ENCODE measurements at places on chromosomes 11 and 22.
A peak's percentile ranks its signal among the peaks of the same experiment; 100 is the strongest.

DNA sequence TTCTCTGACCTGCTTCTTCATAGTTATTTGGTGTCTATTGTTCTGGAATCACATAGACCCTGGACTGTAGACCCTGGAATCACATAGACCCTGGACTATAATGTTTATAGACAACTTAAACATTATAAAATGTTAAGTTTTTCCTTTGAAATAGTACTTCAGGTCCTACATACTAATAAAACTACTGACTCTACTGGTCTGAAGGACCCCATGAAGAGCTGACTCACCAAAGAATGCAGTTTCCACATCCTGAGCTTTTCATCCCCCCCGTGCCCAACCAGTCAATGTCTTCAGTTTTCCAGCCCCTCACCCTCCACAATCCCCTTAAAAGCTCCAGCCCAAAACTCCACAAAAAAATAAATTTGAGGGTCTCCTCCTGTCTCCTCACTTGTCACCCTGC is 6.6 kb upstream of the PLEKHA7 start:
- no peak for DNase-seq

DNA sequence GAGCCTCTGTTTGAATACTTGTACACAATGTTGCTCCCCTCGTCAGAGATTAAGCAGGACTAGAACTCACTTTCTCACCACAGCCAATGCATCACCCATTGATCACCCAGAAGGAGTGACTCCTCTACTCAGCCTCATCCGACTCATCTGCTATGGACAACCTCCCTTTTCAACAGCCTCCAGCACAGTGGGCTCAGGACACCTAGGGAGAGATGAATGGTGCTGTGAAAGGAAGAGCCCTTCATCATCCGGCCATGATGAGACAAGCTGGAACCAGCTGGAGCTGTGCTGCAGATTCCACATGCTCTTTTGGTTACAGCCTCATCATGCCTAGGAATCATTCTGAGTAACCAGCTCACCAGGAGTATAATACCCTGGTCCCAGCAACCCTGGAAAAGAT is 15.5 kb downstream of the C11orf91 start:
- no peak for DNase-seq

DNA sequence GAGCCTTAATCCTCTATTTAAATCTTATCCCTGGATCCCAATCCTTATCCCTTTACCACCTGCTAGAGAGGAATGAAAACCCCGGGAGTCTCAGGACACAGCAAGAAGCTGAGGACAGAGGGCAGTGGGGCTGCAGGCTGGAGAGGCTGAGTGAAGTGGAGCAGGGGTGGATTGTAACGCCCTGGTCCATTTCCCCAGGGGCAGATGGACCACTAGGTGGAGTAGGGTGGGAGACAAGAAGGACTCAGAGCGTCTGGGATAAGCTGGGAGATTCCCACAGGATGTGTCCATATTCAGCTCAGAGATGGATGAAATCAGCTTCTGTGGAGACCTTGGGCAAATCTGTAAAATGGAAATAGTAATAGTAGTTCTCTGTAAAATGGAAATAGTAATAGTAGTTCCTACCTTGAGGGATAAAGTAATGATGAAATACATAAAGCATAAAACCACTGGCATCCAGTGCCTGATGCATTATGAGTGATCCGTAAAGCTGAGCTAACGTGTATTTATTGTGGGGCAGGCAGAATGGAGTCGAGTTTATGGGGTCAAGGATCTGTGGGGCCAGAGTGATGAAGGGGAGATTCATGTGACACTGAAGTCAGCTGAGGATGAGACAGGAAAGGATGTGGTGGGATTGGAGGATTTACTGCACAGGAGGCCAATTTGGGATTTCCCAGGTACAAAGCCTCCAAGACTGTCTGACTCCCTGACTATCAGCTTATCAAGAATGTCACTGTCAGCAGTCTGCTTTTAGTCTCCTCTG is 1.9 kb upstream of the ROBO4 start:
- DNase-seq: no peak

DNA sequence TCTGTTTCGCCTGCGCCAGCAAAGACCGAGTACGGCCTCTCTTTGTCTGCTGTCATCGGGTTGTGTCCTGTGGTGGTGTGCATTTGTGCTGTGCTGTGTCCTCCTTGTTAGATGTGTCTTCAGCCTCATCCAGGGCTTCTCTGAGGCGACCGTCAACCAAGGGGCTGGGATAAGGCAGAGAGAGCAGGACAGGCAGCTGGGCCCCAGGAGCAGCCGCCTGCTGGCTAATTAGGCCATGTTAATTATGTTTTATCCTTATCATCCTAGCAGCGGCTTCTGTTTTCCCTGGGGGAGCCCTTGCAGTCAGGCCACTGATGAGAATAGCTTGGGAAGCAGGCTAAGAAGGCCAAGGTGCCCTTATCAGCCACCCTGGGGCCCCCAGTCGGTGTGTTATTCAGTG is 40.7 kb upstream of the TTC12 start:
- no peak for DNase-seq

- DNase-seq: peak; percentile 68
These were observed 3.2 kb upstream of the EMID1 start for GRCh38 chr22:29202212-29203192.

DNA sequence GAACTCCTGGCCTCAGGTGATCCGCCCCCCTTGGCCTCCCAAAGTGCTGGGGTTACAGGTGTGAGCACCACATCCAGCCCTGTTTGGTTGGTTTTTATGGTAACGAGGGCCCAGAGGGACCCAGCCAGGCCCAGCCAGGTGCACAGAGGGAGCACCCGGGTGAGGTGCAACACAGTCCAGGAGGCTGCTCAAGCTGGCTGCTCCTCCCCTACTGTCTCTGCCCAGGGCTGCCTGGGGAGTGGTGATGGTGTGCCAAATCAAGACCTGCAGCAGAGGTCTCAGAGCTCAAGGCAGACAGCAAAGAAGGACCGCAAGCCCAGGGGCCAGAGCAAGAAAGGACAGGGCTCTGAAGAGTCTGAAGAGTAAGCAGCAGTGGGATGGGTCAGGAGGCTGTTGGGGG is 1.4 kb downstream of the TSGA10IP start:
- DNase-seq: no peak

GRCh38 chr11:130089674-130090073 is 20.0 kb downstream of the APLP2 start:
- no peak for DNase-seq

DNA sequence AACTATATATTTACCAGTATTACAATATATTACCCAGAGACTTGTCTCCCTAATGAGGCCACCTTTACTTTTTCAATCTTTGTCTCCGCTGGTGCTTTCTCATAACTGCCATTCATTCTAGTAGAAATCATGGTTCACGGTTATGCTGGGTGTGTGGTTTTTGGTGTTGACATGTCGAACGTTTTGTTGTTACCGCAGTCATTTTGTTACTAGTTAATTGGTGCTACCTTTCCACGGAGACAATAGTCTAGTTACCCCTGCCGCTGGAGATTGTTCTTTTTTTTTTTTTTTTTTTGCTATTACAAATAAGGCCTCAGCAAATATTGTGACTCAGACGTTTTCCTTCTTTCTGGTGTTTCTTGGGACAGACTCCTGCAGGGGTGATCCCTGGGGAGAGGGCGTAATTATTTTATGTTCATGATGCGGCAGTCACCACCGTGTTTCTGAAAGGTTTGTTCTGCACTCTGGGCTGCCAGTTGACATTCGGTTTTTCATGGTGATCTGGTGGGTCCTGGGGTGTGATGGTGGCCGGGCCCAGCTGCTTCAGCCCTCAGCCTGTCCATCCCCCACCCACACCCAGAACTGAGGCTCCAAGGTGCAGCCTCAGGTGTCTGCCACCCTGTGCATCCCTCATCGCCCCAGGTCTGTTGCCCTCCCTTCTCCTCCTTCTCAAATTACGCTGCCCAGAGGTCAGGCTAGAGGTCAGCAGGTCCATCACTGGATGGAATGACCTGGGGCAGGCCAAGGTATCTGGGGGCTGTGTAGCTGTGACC is 28.6 kb downstream of the LRP5 start:
- DNase-seq: no peak

- DNase-seq: no peak
These were observed 11.1 kb downstream of the DGCR2 start for GRCh38 chr22:19111140-19111539.

- DNase-seq: no peak
These were observed 9.0 kb downstream of the KCNQ1OT1 start for GRCh38 chr11:2690596-2691354.

- DNase-seq: no peak
These were observed 166.6 kb downstream of the BRD1 start for GRCh38 chr22:49660794-49661781.

DNA sequence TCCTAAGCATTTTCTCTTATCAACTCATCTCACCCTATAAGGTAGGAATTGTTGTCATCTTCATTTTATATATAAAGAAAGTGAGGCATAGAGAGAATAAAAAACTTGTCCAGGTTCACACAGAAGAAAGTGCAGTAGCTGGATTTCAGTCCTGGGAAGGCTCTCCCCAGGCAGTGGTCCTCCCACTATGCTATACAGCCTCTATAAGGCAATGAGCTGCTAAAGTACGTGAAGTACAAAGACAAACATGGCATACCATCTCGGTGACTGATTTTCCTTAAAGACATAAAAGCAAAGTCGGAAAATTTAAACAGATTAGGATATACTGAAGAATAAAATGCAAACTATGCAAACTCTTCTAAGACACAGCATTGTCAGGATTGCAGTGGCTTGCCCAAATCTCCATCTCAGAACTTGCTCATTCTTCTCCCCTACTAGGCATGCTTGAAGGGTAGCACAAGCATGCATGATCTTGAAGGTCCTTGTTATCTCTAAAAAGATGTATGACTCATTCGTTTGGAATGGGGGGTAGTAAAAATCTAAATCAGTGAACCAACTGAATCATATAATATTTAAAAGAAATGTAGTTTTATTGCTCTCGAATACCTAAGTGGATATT is 97.8 kb upstream of the CSNK2A3 start:
- no peak for DNase-seq

- DNase-seq: no peak
These were observed 3.5 kb downstream of the NR1H3 start for GRCh38 chr11:47261291-47261800.

- no peak for DNase-seq
These were observed 55.9 kb downstream of the ZC3H12C start for GRCh38 chr11:110148775-110149744.

GRCh38 chr22:20389288-20389687 is 4.7 kb upstream of the ZNF74 start:
- no peak for DNase-seq

GRCh38 chr11:73980001-73980961 is 2.4 kb downstream of the UCP2 start:
- DNase-seq: no peak

DNA sequence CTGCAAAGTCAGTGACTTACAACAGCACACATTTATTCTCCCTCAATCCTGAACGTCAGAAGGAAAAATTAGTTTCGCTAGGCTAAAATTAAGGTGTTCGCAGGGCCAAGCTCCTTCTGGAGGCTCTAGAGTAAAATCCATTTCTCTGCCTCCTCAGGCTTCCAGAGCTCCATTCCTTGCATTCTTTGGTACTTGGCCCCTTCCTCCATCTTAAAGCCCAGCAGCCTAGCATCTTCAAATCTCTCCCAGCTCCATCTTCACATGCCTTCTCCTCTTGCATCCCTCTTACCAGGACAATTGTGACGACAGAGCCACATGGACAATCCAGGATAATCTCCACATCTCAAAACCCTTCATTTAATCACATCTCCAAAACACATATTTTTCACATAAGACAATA is 165.0 kb downstream of the GRIA4 start:
- DNase-seq: no peak

GRCh38 chr11:7514099-7514591 is 346 bp downstream of the PPFIBP2 start:
- DNase-seq: no peak

- DNase-seq: no peak
These were observed 26.4 kb upstream of the OAF start for GRCh38 chr11:120184371-120184945.

GRCh38 chr22:45503816-45504372 is 1.2 kb downstream of the FBLN1 start:
- no peak for DNase-seq

DNA sequence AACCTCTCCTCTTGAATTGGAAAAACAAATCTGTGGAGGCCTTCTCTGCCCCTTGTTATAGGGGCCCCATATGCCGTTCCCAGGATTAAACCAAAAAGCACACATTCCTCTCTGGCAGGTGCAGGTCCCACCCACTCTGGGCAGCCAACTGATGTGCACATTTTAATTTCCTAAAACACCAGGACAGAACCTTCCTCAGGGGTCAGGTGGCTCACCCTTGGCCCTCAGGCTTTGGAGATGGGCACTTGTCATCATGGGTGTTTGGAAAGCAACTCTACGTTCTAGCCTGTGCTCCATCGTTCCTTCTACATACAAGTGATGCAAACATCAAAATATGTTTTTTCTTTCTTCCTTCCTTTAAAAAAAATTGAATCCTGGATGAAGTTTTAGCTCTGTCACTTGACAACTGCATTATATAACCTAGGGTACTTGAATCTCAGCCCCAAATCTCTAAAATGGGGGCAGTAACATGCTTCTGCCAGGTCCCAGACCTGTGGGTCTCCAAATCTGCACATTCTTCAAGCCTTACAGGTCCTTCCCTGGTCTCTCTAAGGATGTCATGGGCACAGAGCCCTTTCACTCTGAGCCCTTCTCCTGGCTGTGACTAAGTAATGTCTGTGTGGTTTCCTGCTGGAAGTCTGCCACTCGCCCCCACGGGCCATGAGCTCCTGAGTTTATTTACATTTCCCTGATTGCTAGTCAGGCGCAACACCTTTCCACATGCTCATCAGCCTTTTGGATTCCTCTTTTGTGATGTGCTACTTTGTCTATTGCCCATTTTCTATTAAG is 43.8 kb downstream of the KCNQ1OT1 start:
- no peak for DNase-seq

DNA sequence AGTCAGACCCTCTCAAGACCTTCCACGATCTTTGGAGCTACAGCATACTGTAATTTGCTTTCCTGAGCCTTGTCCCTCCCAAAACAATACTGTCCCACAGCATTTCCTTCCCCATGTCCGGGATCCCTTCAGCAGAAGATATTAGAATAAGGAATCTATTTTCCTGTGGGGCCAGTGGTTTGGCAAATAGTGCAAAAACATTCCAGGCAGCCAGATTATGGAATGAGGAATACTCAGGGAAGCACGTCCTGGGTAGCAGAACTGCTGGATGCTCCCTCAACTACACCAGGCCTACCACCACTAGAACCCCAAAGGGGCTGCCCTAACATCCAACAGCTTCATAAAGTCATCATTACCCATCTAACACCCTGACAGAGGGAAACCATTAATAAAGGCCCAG is 61.5 kb downstream of the AAMDC start:
- DNase-seq: no peak

- no peak for DNase-seq
These were observed 73.6 kb upstream of the GDPD4 start for GRCh38 chr11:77375107-77375506.

DNA sequence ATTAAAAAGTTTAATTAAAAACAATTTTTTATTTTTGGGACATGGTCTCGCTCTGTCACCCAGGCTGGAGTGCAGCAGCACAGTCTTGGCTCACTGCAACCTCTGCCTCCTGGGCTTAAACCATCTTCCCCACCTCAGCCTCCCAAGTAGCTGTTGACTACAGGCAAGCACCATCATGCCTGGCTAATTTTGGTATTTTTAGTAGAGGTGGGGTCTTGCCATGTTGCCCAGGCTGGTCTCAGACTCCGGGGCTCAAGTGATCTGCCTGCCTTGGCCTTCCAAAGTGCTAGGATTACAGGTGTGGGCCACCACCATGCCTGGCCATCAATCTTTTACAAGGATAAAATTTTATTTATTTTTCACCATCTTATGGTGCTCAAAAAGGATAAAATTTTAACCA is 43.3 kb upstream of the PHOX2A start:
- no peak for DNase-seq
